ENCODE measurements at places on chromosomes 2 and 18. TPM values are rescaled to one million over a fixed set of nuclear protein-coding genes. Genes with fewer than 3 reads are reported as not detected.
A peak's percentile ranks its signal among the peaks of the same experiment; 100 is the strongest.

DNA sequence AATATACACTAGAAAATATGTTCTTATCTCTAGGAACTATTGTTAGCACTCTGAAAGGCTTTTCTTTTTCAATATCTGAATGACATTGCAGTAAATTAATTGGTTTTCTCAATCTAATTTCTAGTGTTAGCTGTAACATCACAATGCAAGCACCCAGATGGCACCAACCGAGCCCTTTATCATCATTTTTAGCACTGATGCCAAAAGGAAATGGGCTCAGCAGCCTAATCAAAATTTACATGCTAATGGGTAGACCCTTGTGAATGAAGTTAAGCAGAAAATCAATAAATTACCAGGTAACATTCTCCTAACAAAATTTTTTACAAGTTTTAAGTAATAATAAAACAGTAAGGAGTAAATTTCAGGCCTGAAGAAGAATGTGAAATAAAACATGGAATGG is 53.5 kb upstream of the PGAP1 start:
- DNase-seq: no peak

DNA sequence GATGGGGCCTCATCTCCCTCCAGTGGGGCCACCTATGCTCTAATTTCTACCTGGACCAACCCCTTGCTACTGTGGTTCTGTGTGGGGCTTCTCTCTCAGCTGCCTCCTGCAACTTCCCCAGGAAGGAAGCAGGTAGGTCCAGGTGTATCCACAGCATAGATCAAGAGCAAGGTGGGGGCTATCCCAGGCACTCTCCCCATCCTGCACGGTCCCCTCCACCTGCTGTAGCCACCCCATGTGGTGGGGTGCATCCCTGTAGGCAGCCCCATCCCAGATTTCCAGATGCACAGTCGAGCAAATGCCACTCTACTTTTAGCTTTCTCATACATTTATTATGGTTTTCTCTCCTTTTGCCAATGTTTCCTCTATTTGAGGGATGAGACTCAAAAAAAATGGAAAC is 156.1 kb downstream of the FBXO15 start:
- DNase-seq: no peak

DNA sequence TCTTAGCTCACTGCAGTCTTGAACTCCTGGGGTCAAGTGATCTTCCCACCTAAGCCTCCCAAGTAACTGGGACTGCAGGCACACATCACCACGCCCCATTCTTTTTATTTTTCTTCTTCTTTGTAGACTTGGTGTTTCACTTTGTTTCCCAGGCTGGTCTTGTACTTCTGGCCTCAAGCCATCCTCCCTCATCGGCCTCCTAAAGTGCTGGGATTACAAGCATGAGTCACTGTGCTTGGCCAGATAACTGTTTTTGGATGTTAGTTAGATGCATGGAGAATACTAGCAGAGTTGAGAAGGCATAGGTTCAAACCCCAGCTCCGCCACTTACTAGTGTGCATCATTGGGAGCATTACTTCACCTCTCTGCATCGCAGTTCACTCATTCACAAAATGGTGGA is 88.3 kb downstream of the TXNL1 start:
- DNase-seq: no peak

GRCh38 chr2:129758784-129759471 is 220.5 kb upstream of the RAB6C start:
- DNase-seq: no peak

GRCh38 chr2:64957109-64957903 is 31.9 kb upstream of the SLC1A4 start:
- DNase-seq: no peak

DNA sequence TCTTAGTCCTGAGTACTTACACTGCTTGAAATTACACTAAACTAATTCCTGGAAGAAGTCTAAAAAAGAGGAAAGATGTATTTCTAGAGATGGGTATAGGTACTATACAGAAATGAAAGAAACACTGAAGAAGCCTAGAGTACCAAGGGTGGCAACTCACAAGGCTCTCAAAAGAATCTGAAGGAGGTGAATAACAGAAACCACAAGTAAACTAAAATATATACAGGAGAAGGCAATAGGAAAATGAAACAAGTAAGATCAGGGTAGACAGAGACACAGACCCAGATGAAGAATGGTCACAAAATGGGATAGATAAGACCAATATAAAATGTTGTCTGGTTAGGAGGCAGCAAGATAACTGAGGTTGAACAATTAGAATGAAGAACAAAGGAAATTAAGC is 59.9 kb downstream of the USP37 start:
- no peak for DNase-seq

- DNase-seq: no peak
Measured at GRCh38 chr18:79928563-79928960, 22.9 kb downstream of the SLC66A2 start.

DNA sequence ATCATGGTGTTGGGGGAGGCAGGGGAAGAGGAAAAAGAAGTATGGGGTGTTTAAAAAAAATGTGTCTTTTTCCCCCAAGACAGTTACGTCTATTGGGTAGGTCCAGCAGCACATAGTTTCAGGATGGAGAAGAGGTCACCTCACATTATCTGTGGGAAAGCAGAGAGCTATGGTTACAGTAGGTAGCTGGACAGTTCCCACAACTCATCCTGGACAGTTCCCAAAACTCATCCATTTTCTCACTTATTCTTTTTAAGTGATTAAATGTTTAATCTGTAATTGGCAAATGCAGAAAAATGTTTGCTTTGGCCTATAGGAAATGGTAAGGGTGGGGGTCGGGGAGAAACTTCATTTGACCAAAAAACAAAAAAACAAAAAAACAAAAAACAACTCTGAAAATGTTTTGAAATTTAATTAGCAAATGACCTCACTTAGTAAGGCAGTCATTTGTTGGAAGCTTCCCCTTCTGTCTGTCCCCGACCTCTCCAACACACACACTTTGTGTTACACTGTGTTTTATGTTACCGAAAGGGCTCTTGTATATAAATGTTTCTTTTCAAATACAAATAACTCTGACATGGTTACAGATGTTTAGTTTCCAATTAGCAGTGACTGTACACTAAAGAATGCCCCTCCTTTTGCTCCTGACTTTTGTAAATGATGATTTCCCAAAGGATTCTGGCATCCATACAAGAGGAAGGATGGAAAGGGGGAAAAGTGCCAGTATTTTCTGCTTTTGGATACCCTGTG is 173.3 kb upstream of the ZFP36L2 start:
- peak; percentile 72 for DNase-seq

DNA sequence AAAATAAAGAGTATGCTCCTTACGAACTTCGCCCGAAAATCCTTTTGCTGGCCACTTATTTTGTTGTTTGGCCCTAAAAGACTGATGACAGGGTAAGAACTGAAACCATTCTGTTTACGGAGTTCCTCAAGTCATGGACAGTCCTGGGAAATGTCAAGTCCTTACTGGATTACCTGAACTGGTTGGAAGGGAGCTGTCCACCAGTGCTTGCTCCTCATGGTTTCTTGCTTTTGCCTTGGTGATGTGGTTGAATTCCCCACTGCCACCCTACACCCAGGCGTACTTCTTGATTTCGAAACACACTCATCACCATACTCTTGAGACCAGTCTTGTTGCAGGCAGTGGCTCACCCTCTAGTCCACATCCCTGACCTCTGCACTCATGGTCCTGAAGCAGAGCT is 49.1 kb upstream of the CHMP1B start:
- no peak for DNase-seq

- DNase-seq: peak; percentile 52
Measured at GRCh38 chr2:136957044-136957443, 191.7 kb downstream of the THSD7B start.

GRCh38 chr18:44594799-44595467 is 85.8 kb upstream of the SETBP1 start:
- peak; percentile 41 for DNase-seq

- DNase-seq: no peak
Measured at GRCh38 chr2:110124038-110124825, 8.6 kb upstream of the MALL start.

GRCh38 chr2:239264838-239265651 is 135.8 kb downstream of the HDAC4 start:
- DNase-seq: peak; percentile 78

Gene KLHL30
- not detected for total RNA-seq

Gene HJURP
- total RNA-seq: 83.4 TPM

Gene DNAH6
- not detected for total RNA-seq

Gene NRBP1
- 102 TPM for total RNA-seq

Gene IL1RL1
- not detected for total RNA-seq

Gene TXNDC2
- 0.29 TPM for total RNA-seq

Gene LIMS4
- not detected for total RNA-seq

Gene CUL3
- total RNA-seq: 76.7 TPM

Gene TGFBRAP1
- 14.6 TPM for total RNA-seq

Gene SLC4A3
- 2.9 TPM for total RNA-seq

Gene PDCD1
- total RNA-seq: not detected

Gene LIPG
- total RNA-seq: 0.17 TPM

Gene CFC1
- not detected for total RNA-seq

Gene SULT1C2
- total RNA-seq: 0.70 TPM

Gene CHAC2
- 37.0 TPM for total RNA-seq
